ENCODE measurements at places on chromosomes 1 and 21.

DNA sequence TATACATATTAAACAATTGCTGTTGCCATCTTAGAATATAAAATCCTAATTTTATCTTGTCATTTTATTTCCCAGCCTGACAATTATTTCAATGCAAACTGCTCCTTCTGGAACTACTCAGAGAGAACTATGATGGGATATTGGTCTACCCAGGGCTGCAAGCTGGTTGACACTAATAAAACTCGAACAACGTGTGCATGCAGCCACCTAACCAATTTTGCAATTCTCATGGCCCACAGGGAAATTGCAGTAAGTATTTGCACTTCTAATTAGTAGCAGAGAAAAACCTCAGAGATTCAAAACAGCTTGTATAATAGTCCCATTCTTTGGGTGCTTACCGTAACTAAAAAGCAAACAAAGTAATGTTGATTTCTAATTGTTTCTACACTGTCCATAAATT lies 167.2 kb downstream of the ADGRL2 start:
- no peak for DNase-seq

DNA sequence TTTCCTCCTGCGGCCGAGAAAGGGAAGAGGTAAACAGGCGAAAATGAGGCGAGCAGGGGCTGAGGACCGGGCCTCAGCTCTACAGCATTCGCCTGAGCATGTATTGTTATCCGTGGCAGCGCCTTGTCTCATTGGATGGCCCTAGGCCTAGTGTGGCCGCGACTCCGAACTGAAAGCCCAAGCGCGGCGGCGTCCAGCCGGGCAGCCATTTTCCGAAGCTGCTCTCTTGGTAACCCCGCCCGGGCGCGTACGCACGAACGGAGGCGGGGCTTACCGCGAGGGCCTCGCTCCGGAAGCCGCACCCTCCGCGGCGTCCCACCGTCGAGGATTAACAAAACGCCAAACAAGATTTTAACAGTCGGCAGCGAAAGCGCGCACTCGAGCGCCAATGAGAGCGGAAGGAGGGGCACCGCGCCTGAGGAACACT lies 797 bp upstream of the USP1 start:
- DNase-seq: no peak

DNA sequence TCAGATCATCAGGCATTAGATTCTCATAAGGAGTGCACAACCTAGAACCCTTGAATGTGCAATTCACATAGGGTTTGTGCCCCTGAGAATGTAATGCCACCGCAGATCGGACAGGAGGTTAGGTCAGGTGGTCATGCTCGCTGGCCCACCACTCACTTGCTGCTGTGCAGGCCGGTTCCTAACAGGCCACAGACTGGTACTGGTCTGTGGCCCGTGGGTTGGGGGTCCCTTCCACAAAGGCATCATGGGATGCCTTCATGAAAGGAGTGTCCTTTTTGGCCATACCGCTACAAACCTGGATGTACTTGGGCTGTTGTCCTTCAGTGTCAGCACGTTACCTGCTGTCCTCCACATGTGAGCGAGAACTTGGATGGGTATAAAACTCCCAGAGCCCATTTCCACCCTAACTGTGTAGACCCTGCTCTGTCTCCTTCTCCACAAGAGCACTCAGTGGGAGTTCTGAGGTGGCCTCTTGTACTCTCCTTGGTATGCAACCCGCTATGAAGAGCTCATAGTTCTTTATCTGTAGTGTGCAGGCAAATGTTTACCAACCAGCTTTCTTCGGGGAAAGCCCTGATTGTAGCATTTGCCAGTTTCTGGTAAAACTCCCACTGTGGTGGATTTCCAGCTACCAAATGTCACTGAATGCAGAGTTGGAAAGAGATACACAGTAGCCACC lies 41.7 kb upstream of the SLC19A1 start:
- no peak for DNase-seq

DNA sequence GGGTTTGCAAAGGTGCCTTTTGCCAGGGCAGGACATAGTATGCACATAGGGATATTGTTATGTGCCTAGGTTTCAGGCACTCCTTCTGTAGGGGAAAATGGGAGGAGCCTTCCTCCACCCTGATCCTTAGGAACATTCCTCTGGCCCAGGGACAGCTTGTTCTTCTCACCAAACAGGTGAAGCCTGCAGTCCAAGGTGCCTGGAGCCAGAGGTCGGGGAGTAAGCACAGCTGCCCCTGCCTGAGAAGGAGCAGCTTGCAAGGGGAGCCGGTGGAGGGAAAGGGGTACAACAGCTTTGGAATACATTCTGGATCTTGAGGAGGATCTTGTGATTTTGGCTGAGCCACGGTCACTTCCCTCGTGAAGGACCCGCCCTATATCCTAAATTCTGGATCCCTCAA lies 82.4 kb upstream of the CD1D start:
- no peak for DNase-seq

GRCh38 chr1:87169263-87169910 lies 159.3 kb upstream of the LMO4 start:
- DNase-seq: no peak

DNA sequence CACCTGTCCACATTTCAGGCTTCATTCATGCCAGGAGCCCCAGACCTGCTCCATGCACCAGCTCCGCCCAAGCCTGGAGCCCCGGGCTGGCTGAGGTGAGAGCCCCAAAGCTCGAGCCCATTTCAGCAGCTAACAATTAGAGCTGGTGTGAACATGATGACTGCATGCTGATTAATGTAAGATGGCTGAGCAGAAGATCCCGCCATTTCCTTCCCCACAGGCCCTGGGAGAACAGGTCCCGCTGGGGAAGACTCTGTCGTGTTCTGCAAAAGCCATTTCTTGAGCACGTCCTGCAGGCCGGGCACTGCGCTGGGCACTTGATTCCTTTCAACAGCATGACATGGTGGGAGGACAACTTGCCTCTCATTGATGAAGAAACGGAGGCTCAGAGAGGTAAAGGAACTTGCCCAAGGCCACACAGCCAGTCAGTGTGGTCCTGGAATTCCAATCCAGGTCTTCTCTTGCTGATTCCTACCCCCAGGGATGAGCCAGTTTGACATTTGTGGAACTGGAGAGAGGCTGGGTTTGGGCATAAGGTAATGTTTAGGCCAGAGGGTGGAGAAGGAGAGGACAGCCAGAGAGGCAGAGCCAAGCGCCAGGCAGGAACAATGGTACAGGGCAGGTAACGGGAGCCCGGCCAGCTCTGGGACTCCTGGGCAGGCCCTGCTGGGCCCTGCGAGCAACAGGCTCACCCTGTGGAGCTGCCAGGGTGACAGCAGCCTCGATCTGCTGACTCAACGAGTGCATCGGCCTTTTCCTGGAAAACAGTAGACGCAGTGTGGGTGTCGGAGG lies 28.1 kb upstream of the EPHA2 start:
- no peak for DNase-seq

DNA sequence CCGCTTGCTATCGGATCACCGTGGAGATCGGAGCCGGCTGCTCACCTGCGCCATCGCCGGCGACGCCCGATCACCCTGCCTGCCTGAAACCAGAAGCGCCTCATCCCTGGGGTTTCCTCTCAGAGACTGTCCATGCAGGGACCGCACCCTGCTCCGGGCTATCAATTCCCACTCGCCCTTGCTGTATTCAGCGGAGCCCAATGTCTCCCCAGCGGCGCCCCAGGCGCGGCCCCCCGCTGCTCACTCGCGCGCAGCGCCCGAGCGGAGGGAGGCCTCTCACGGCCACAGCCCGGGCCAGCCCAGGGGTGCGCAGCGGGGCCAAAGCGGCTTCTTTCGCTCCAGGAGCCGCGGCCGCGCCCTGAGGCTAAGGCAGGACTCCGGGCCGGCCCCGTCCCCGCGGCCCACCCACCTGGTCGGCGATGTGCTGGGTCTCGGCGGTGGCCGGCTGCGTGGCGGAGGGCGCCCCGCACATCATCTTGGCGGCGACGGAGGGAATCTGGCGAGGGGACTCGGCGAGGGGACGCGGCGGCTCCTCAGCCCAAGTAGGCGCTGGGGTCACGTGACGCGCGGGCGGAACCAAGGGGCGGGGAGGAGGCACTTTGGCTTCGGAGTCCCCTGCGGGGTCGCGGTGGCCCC lies at the start of gene CSTB:
CSTB (minus strand) TSS at position 514 of the 636 bp plus-strand sequence; CDS start at position 475, 39 bp downstream.
- DNase-seq: peak; percentile 43

- no peak for DNase-seq
Observed at GRCh38 chr1:86260476-86260875, 103.9 kb upstream of the COL24A1 start.

- no peak for DNase-seq
Observed at GRCh38 chr1:181778640-181779260, 282.8 kb downstream of the ZNF648 start.

- no peak for DNase-seq
Observed at GRCh38 chr1:148160048-148160342, 7.9 kb upstream of the NBPF11 start.

GRCh38 chr21:46052703-46053651 lies 44.9 kb upstream of the COL6A2 start:
- no peak for DNase-seq

- DNase-seq: no peak
Observed at GRCh38 chr1:53361541-53361961, 33.7 kb upstream of the LRP8 start.

DNA sequence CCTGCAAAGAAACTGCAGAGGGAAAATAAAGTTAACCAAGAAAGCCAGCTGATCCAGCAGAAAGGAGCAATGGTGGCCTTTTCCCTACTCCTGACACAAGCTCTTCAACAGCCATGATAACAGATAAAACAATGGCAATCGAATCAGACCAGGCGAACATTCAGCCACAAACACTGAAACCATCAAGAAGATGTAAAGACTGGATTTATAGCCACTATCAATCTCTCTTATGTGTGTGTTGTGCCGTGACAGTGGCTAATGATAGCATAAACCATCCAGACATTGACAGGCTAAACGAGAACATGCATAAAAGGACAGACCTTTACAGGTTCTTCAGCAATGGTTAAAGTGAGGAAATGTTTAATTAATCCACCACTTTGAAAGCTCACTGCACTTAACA lies 78.1 kb upstream of the RAB4A start:
- no peak for DNase-seq

Measured in NCI-H446 treated with DMSO at 0.1 percent for 48 hours (cell line).